ENCODE measurements at places on chromosomes 5 and 9.

DNA sequence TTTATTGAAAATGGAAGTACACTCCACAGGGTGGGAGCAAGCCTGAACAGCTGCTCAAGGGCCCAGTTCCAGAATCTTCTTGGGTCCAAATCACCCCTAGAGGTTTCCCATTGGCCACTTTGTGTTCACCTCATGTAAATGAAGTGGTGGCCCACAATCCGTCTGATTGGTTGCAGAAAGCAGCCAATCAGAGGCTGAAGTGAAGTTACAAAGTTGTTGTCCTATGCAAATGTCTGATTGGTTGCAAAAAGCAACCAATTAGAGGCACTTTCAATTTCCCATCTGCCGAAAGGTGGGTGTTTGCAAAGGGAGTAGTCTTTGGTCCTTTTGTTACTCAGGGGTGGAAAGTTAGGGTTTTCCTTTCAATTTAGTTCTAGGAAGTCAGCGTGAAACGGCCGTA is 8.8 kb downstream of the TMEM171 start:
- DNase-seq: no peak

- DNase-seq: peak; percentile 74
Observed at GRCh38 chr5:126370796-126371718, 52.2 kb upstream of the GRAMD2B start.

- DNase-seq: no peak
Observed at GRCh38 chr5:121086671-121087070, 622.6 kb downstream of the PRR16 start.

- peak; percentile 74 for DNase-seq
Observed at GRCh38 chr9:72661401-72662135, 140.2 kb downstream of the TMC1 start.

DNA sequence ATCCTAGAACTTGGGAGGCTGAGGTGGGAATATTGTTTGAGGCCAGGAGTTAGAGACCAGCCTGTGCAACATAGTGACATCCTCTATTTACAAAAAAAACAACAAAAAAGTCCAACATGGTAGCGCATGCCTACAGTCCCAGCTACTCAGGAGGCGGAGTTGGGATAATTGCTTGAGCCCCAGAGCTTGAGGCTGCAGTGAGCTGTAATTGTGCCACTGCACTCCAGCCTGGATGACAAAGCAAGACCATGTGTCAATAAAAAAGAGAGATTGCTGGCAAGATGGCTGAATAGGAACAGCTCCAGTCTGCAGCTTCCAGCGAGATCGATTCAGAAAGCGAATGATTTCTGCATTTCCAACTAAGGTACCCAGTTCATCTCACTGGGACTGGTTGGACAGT is 54.8 kb upstream of the FBXL17 start:
- DNase-seq: no peak

DNA sequence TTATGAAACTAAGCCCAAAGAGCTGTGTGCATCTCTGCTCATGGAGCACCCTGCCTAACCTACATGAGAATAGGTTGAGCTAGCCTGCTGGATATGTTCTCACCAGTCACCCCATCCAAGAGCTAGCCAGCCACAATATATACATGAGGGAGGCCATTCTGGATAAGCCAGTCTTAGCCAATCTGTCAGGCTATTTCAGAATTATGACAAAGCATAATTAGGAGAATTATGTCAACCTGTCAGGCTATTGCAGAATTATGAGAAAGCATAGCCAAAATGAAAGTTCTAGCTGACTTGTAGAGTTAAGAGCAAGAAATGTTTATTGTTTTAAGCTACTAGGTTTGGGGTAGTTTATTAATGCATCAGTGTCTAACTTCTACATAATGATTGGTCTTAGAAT is 189.8 kb downstream of the WDR70 start:
- no peak for DNase-seq

- DNase-seq: no peak
Observed at GRCh38 chr9:68933434-68934328, 80.2 kb downstream of the PRKACG start.

- DNase-seq: no peak
Observed at GRCh38 chr9:71519098-71519696, 249.1 kb downstream of the CEMIP2 start.

- peak; percentile 46 for DNase-seq
Observed at GRCh38 chr9:86034863-86035734, 64.3 kb downstream of the GOLM1 start.

DNA sequence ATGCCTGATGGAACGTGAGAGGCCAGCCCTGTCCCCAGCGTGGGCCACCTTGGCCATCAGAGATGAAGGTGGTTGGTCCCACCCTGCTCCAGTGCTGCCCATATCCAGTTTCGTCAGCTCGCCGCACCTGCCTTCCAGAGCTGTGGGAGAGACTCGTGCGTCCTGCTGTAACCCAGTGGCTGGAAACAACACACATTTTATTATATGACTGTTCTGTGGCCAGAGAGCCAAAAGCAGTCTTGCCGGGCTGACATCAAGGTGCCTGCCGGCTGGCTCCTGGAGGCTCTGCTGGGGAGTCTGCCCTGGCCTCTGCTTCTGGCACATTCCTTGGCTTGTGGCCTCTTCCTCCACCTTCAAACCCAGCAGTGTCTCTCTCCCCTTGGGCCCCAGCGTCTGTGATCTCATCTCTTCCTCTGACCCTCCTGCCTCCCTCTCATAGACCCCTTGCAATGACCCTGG is 94.7 kb downstream of the RXRA start:
- DNase-seq: no peak

GRCh38 chr9:72187121-72187695 is 38.0 kb downstream of the GDA start:
- no peak for DNase-seq

DNA sequence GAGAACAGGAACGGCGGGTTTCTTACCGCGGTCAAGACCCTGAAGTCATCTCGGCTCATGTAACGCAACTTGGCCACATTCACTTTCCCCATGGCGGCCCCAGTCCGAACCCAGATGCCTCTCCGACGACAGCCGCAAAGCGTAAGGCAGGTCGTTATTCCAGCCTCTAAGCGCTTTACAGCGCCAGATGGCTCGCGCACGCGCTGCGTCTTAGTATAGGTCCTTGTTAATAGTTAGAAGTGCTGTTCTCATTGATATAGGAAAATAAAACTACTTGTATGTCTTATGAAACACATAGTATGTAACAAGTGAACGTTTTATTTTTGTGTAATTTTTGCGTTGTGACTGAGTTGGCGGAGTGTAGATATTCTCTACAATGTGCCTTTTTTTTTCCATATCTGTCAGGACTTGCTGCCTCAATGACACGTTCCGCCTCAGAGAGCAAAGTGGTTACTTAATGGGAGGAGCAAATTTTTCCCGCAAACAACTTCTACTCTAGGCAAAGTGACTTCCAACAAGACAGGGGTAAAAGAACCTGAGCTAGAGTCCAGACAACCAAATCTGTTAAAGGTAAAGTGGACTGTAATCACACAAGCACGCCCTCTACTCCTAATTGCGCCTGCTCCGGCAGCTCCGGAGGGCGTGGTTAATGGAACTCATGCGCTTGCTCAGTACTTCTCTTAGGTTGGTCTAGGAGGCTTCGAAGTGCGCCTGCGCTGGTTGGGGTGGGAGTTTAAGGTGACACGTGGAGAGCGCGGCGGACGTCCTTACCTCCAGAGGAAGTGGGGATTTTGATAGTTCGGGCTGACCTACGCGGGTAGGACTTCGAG is at the start of gene RIOK2:
RIOK2 (minus strand) TSS at position 148 of the 830 bp plus-strand sequence; CDS start at position 92, 56 bp downstream.
- DNase-seq: peak; percentile 96

DNA sequence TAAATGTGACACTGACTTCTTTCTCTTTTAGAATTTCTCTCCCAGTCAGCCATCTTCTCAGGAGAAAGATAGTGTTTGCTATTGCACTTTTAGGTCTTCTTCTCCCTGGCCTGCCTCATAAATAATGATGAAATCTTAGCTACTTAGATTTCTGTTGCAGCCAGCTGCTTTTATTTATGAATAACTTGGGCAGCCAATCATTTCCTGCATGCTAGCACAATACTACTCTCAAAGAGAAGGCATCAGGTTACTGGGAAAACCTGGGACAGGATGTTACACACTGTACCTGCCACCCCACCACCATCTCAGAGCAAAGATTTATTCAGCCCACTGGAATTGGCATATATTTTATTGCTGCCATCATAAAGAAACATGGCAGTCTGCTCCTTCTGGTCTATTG is 266.6 kb downstream of the PRELID2 start:
- DNase-seq: peak; percentile 6

- peak; percentile 60 for DNase-seq
Observed at GRCh38 chr5:32859211-32859641, 148.1 kb downstream of the NPR3 start.
